Fibroblast of lung (primary cell): ENCODE measurements at places on chromosomes 7 and 10. TPM values are rescaled to one million over a fixed set of nuclear protein-coding genes. Genes with fewer than 3 reads are reported as not detected.

- DNase-seq: peak; percentile 9
Observed at GRCh38 chr7:43072530-43072929, 39.9 kb upstream of the HECW1 start.

DNA sequence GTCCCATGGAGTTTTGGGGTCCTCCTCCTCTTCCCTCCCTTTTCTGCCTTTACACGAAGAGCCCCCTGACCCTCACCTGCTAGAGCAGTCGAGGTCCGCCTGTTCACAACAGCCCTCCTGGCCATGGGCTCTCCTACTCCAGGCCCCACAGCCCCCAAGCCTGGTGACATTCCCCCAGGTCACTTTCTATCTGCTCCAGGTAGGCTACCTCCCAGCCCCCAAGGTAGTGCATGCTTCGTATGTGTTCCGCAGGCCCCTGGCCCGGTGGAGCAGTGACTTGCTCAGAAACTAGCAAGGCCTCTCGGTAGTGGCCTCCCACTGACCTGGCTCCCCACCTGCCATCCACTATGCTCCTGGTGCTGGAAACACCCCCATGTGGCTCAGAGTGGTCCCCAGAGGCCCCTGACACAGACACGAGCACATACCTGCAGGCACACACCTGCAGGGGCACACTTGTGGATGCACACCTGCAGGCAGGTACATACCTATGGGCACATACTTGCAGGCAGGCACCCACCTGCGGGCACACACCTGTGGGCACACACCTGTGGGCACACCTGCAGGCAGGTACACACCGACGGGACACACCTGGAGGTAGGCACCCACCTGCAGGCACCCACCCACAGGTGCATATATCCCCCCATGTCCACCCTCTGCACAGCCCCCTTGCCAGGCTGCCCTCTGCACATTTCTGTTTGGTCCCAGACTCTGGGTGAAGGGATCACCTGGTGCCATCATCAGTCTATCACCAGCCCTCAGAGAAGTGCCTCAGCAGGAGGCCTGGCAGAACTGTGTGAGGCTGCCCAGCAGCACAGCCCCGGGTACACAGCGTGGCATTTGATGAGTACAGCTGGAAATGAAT, 322.5 kb downstream of the PTPRN2 start:
- DNase-seq: no peak

HYAL4 gene
- not detected in 2 replicates for polyA plus RNA-seq

DNA sequence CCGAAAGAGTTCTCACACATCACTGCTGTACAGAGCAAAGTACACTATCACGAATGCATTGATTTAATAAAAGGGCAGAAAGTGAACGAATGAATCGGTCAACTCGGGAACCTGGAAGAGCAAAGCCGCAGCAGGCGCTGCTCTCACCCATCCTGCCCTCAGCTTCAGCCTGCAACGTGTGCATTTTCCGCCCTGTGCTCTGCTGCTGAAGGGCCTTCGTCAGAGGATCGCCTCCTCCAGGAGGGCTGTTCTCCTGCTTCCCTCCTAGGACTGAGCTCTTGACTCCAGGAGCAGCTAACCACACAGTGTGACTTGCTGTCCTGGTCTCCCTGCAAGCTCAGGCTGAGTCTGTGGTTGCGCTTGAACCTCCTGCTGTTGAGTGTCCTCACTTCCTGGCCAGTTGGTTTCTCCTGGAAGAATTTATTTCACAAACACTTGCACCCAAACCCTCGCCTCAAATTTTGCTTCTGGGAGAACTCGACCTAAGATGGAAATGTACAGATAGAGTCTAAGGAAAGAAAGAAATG, 473.0 kb upstream of the KLF6 start:
- DNase-seq: no peak

DNA sequence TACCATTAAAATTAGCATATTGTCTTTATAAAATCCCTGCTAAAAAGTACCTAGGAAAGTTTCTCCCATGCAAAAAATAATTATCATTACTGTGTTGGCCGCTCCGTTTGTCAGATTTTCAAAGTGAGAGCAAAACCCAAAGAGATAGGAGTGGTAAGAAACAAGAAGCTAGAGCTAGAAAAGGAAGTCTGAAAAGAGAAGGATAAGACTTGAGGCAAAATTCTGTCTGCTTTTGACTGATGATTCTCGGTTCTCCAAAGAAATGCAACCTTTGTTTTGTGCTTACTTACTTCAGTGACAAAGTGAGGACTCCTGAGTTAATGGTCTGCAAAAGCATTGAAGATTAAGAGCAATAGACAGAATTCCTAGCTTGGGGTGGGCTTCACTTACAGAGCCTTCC, 33.3 kb upstream of the CAPZA2 start:
- DNase-seq: no peak

STEAP4 gene
- polyA plus RNA-seq: 0.88 and 0.94 TPM in 2 replicates

- DNase-seq: no peak
Observed at GRCh38 chr7:27665531-27665930, 2.8 kb upstream of the HIBADH start.

GRCh38 chr7:114911411-114911810, 10.5 kb upstream of the MDFIC start:
- DNase-seq: no peak

EXOC6 gene
- polyA plus RNA-seq: 6.2 and 12.9 TPM in 2 replicates

METTL27 gene
- polyA plus RNA-seq: 0.96 and 2.1 TPM in 2 replicates

GRCh38 chr10:56449770-56450169, 88.7 kb upstream of the ZWINT start:
- DNase-seq: no peak

DNA sequence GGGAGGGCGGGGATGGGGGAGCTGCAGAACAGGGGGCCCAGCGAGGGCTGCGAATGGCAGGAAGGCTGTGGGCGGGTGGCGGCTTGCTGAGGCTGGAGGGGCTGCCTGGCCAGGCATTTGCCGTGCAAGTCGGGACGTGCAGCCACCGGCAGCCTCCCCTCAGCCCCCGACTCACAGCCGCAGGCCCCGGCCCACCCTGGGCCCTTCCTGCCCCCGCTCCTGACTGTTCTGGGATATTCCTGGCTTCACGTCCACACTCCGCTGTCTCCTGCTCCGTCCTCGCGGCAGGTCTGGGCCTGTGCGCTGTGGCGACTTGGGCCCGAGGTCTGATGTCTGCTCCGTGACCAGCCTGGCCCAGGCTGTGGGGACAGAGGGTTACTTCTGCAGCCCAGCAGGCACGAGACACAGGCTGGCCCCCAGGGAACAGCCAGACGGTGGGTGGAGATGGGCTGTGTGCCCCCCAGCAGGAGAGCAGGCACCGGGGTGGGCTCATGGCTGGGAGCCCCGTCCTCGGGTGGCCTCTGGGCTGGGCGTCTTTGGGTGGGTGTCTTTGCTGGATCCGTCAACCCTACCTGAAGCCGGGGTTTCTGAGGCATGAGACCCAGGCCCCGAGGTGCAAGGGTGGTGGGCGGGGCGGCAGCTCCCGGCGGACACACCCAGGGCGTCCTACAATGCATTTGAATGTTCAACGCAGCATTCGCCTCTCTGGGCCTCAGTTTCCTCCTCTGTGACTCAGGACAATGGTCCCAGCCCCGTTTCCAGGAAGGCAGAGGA, 86.5 kb downstream of the FOXL3 start:
- no peak for DNase-seq

- no peak for DNase-seq
Observed at GRCh38 chr7:66466081-66466600, 162.5 kb upstream of the KCTD7 start.

SPDYE6 gene
- not detected in 2 replicates for polyA plus RNA-seq

LRRN3 gene
- 3.9 and 4.4 TPM in 2 replicates for polyA plus RNA-seq

PEX1 gene
- polyA plus RNA-seq: 11.2 and 11.3 TPM in 2 replicates

- peak; percentile 55 for DNase-seq
Observed at GRCh38 chr7:30074422-30075030, 46.3 kb downstream of the PLEKHA8 start.

GRCh38 chr7:122289426-122289825, 15.1 kb downstream of the FEZF1 start:
- no peak for DNase-seq

DNA sequence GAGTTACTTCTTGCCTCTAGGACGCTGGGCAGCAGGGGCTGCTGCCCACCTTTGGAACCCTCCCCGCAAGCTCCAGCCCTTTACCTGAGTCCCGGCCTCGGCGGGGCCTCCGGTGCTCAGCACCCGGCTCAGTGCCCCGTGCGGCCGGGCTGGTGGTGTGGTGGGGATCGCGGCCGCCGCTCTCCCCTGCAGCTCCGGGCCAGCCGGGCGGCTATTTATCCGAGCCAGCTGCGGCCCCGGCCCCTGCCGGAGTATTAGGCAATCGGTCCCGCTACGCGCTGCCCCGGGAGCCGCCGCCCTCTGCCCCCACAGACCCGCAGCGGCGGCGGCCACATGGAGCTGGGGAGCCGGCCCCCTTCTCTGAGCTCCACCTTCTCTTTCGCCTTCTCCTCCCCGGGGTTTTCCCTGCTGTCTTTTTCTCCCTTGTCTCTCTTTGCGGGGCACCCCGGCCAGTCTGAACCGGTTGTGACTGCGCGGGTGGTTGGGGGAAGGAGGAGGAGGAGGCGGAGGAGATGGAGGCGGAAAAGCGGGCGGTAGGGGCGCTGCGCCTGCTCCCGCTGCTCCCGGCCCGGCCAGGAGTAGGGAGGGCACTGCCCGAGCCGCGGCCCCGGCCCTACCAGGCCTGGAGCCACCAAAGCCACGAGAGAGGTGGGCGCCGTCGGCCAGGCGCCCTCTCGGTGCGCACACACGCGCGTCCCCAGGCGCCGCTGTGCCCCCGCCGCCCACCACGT, at the start of gene SLC16A9:
Gene SLC16A9, minus strand, starts transcription at position 456 of the 731 bp plus-strand sequence. CDS start 25,559 bp downstream, outside the sequence.
- peak; percentile 47 for DNase-seq

DNA sequence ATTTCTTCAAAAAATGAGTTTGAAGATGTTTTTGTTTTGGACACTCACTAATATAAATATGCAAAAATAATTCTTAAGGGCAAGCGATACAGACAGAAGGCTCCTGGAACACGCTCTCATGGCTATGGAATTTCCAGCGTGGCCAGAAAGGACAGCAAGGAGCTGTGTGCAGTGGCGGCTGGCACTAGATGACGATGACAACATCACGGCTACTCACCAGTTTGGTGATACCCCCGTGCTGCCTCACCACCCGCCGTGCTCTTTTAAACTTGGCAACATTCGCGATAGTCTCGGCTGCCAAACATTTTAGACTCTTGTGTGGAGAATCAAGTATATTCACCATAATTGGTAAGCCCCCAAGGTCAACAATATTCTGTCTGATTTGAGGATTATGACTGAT, 54.9 kb downstream of the ODAD2 start:
- DNase-seq: no peak

- DNase-seq: no peak
Observed at GRCh38 chr7:151601521-151602305, 82.0 kb upstream of the RHEB start.

SYNPO2L gene
- polyA plus RNA-seq: 0.11 and 0.27 TPM in 2 replicates
